HT1080 (cell line): ENCODE measurements at places on chromosomes 1 and 21. TPM values are rescaled to one million over a fixed set of nuclear protein-coding genes. Genes with fewer than 3 reads are reported as not detected.

Gene LRRC8D
- total RNA-seq = 15.2 and 22.2 TPM in 2 replicates

Gene LMX1A
- total RNA-seq = not detected in 2 replicates

Gene RXRG
- not detected in 2 replicates for total RNA-seq

Gene CNKSR1
- total RNA-seq = 0.10 and 0.26 TPM in 2 replicates

Gene LEPROT
- 26.6 and 30.1 TPM in 2 replicates for total RNA-seq

Gene PDC
- total RNA-seq = not detected in 2 replicates

Gene GPX7
- not detected in 2 replicates for total RNA-seq

Gene CCDC30
- 0.10 and 0.13 TPM in 2 replicates for total RNA-seq

Gene EFNA4
- 8.4 and 11.0 TPM in 2 replicates for total RNA-seq

GRCh38 chr1:47189844-47190508 is at the start of gene PDZK1IP1:
Gene PDZK1IP1 (minus strand): TSS chr1:47190036. CDS start chr1:47189932, 104 bp downstream.
- peak; percentile 56 for DNase-seq

- no peak for DNase-seq
Measured at GRCh38 chr1:230119340-230119739, 52.3 kb downstream of the GALNT2 start.

DNA sequence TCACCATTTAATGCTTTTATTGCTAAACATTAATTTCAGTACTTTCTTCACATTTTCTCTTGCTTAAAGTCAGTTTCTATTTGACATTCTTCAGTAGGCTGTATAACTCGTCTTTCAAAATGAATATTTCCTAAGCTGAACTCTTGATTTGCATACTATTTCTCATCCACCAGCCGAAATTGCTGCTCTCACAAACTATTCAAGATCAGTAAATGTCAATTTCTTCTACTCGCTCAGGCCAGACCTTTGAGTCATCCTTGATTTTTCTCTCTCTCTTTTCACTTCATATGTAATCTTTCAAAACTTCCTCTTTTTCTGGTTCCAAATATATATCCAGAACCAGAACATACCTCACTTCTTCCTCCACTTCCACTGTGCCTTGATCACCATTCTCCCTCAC is 990.0 kb downstream of the KCNT2 start:
- no peak for DNase-seq

DNA sequence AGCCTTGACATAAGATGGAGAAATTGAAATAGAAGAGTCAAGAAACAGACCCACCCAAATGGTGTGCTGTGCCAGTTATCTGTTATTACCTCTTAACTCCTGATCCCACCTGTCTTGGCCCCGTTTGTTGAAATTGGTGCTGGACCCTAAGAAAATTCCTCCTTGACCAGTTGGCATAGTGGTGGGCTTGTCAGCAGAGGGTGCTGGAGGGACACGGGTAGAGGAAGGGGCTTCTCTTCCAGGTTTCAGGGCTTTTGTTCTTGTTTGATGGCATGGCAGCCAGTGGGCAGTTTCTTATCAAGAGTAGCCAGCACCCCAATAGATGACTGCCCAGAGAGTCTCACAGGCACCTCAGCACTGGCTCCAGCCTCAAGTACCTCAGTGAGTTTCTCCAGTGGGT is 51.6 kb downstream of the PCBP3 start:
- no peak for DNase-seq

- no peak for DNase-seq
Measured at GRCh38 chr1:27938488-27938887, 3.7 kb downstream of the SMPDL3B start.

- DNase-seq = no peak
Measured at GRCh38 chr1:207893737-207894582, 17.0 kb downstream of the CD34 start.

DNA sequence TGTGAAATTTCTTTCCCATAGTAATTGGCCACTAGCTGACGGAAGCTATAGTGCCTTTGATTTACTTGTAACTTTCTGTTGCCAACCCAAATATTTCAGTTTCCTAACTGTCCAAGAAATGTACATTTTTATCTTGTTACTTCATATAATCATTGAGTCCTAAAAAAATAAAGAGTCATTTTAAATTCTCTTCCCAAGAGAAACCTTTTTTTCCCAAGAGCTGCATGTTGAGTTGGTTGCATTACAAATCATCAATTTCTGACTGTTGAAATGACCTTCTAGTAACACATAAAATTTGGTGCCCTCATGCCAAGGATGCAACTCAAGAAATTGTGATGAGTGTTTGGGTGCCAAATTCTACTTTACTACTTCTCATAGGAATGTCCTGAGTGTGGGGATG is 61.0 kb downstream of the HMCN1 start:
- DNase-seq = no peak

- no peak for DNase-seq
Measured at GRCh38 chr1:198119906-198120305, 36.9 kb upstream of the NEK7 start.

- no peak for DNase-seq
Measured at GRCh38 chr1:46461017-46461808, 28.4 kb upstream of the DMBX1 start.

DNA sequence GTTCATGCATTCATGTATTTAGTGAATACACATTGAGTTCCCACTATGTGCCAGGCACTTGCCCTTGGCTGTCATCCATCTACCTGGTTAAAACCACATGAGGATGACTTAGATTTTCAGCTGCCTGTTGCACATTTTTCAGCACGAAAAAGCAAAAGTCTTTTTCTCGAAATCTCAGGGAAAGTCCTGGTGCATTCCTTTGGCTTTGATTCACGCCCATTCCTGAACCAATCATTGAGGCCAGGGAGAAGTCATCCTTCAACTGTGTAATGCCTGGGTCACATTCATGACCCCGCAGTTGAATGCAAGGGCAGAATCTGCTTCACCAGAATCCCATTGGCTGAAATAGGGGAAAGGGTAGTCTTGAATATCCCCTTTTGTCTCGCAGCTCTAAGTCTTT is 84.4 kb downstream of the RNF220 start:
- peak; percentile 54 for DNase-seq

- no peak for DNase-seq
Measured at GRCh38 chr1:201633811-201634210, 94.9 kb downstream of the NAV1 start.

GRCh38 chr1:219527994-219528393 is 84.9 kb downstream of the ZC3H11B start:
- DNase-seq = no peak

DNA sequence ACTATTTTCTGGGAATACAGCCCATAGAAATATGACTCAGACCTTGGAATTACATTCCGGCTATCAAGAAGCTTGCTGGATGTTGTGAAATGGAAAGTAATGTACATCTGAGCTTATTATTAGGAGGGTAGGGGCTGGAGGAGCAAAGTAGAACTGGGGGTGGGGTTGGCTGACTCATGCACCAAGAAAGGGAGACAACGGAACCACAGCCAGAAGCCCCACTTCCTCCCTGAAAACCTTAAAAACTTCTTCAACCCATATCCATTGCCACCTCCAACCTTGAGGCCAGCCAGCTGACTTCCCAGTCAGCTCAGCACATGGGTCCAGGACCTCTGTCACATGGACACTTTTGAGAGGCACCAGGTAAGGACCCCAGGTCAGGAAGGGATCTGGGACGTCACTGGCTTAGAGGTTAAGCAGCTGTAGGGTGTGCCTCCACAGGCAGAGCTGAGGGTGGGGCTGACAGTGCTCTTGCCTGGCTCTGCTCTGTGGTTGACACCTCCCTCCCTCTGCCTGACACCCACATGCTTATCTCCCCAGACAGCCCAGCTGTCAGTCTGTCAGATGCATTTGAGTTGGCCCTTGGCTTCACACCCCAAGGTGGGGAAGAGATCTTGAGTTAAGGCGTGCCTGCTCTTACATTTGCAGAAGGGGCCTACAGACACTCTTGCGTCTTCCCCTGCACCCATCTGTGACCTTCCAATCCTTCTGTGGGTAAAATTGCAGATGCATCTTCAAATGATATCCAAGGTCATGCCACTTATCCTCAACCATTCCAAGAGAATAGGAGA is 5.7 kb upstream of the ZNF683 start:
- peak; percentile 98 for DNase-seq

- no peak for DNase-seq
Measured at GRCh38 chr1:93471911-93472310, 24.0 kb downstream of the FNBP1L start.

- DNase-seq = peak; percentile 40
Measured at GRCh38 chr1:114113411-114114184, 40.1 kb downstream of the SYT6 start.

- DNase-seq = no peak
Measured at GRCh38 chr21:18251065-18251464, 6.4 kb downstream of the CHODL start.

DNA sequence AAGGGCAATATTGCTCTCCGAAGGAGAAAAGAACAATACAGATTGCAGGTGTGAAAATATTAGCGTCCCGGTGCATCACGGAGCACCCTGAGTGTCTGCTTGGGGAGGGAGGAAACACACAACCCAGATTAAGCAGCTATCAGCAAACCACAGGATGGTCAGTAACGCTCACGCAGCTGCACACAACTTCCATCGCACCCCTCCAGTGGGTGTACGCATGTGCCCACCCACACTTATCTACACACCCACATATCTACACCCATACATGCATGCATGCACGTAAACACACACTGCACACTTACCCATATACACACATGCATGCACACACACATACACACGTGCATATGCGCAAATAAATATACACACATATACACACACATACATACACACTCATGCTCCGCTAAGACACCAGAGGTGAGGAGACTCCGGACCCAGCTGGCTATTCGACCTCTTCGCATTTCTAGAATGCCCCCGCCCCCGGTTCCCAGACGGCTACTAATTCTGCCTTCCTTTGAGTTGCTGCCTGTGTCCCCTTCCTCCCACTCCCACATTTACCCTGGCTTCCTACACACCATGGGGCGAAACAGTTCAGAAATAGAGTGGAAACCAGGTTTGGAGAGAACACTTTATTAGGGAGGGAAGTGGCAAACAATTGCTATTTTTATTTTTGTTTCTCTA is 26.2 kb downstream of the ITPKB start:
- no peak for DNase-seq

DNA sequence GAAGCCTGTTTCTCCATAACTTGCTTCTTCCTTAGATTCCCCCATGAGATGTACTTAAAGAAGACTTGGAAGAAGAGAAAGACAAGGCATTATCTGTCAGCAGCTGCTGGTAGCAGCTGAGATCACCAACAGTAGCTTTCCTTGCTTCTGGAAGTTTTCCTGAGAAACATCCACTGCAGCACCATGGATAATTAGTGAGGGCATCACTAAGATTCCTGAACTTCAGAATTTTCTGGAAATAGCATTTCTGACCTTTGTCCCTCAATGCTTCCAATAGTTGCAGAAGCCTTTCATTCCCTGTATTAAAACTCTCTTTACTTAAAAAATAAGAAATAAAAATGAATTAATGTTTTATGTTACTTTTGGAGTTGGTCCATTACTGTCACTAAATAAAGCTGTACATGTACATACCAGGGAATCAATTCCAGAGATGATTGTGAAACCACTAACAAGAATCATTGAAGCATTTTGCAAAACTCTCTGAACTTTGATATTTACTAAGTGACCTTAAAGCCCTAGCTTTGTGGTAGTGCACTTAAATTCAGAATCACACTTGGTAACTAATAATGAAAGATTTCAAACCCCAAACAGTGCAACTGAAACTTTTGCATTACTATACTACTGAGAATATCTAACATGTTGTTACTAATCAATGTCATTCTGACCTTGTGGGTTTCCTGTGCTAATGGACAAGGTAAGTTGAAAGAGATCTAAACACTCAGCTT is at the start of gene CFHR4:
TSS of gene CFHR4 (plus strand) at position 538 of the 725 bp plus-strand sequence. CDS start at position 637, 99 bp downstream.
- no peak for DNase-seq

DNA sequence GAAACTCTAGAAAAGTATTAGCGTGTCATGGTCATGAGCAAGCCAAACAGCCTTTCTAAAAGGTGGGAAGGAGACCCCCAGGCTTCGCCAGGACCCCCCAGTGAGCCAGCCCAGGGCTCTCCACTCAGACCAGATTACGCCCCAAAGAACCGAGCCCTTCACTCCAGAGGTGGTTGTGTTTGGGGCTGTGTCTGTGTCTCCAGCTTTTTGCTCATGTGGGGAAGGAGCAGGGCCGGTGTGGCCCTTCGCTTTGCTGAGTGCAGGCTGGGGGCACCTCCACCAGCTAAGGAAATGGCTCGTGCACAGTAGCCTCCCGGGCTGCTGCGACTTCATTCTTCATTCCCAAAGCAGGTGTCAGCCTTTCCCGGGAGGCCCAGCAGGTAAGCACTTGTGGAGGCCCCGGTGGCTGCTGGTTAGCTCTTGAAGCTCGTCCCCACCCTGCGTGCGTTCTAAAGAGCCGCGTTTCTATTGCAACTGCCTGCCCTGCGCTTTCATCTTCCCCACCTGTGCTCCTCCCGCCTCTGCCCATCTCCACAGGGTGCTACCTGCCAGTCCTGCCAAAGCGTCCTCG is 531 bp downstream of the TSPEAR start:
- DNase-seq = no peak

DNA sequence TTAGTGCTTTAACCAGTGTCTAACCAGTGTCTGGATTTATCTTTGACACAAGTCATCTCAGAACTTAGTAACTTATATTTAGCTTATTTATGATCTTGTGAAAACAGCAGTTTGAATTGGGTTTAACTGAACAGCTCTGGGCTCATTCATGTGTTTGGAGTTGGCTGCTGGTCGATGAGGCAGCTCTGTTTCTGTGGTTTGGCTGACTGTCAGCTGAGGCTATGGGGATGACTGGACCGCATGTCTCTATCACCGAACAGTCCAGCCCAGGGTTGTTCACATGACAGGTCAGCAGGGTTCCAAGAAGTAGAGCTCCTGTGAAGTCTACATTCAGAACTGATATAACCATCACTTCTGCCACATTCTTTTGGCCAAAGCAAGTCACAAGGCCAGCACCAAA is 29.1 kb upstream of the C21orf91 start:
- peak; percentile 93 for DNase-seq

DNA sequence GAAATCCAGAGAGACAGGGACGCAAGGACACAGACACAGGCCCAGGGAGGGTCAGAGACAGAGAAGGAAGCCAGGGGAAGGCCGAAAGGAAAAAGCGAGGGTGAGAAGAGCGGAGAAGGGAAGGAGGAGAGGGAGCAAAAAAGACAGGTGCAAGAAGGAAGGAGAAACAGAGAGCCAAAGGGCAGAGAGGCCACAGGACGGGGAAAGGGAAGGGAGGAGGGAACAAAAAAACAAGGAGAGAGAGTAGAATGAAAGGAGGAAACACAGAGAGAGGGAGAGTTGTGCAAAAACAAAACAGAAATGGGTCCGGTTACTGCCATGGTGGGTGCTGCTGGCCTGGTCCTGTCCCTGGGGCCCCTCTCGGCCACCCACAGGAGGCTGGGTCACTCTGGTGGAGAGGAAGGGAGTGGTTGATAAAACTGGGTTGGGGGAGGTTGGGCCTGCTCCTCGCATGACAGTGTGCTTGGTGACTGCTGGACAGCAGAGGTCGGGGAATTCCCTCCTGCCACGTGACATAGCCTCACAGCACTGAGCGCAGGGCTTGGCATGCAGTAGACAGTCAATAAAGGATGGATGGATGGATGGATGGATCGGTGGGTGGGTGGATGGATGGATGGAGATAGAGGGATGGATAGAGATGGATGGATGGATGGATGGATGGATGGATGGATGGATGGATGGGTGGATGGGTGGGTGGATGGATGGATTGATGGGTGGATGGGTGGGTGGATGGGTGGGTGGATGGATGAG is 64.8 kb downstream of the RAP1GAP start:
- DNase-seq = no peak
